Cortex of kidney (tissue), 1 donor: ENCODE measurements at places on chromosomes 6 and 20.

DNA sequence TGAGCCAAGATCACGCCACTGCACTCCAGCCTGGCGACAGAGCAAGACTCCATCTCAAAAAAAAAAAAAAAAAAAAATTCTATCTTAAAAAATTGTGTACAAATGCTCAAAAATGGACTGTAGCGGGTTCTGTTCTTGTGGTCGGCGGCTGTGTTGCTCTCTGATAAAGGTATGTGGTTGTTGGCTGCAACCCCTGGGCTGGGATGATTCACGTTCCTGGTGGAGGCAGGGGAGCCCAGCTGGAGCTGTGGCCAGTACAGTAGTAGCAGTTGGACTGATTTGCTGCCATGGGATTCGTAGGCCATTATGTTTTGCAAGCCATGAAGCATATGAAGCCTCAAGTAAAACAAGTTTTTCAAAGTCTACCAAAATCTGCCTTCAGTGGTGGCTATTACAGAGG, 22.3 kb downstream of the MDN1 start:
- no peak for DNase-seq

- no peak for DNase-seq
Measured at GRCh38 chr6:85436411-85436810, 13.5 kb upstream of the NT5E start.

DNA sequence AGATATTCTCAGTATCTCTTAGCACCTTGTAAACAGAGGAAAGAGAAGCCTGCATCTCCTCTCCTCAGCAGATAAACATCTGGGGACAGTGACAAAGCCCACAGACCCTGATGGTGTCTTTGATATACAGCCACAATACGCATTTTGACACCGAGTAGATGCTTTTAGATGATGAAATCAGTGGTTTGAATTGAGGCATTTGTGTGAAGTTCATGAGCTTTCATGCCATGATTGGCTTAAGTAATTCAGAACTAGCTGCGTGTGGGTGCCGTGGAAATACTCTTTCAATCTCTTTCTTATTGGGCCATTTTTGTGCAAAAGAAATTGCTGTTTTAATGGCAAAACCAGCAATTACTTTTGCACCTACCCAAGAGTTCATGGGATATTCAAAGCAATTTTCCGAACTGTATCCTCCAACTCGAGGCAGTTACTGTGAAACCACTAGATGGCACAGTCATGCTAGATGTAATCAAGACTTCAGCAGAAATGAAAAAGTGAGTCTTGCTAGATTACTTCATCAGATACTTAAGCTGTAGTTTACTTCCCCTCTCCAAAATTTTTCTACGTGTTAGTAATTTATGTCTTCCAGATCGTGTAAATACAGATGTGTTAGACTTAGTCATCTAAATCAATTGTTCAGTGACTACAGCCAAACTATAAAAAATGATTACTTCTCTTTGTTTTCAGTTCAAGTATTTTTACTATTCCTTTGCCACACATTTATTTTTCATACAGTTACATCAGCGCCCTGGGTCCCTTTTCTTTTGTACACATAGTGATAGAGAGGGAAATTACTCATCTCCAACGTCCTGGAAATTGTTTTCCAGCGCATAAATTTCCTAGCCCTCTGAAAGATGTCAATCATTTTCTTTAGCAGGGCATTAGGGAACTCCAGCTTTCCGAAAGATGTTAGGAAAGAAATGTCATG, 49.4 kb downstream of the IYD start:
- DNase-seq, result no peak

DNA sequence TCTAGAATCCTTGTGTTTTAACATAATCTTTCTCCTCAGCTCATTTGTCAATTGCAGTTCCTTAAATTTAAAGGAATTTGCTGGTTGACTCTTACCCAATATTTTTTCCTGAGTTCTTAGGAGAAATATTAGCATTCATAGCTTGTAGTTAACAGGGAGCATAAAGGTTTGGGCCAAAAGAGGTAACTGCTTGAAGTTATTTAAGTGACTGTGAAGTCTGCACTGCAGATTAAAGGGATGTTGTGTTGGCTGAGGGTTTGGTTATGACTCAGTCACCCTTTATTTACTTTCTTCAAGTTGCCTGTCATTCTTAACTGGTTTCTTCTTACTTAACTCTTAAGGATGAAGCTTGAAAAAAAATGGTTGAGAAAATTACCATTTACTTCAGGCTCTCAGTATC, 220.3 kb upstream of the LAMP5 start:
- DNase-seq, result no peak

GRCh38 chr6:144171406-144171805, 21.1 kb downstream of the STX11 start:
- DNase-seq, result no peak

GRCh38 chr20:60201198-60201835, 243.1 kb downstream of the CDH26 start:
- DNase-seq, result no peak

DNA sequence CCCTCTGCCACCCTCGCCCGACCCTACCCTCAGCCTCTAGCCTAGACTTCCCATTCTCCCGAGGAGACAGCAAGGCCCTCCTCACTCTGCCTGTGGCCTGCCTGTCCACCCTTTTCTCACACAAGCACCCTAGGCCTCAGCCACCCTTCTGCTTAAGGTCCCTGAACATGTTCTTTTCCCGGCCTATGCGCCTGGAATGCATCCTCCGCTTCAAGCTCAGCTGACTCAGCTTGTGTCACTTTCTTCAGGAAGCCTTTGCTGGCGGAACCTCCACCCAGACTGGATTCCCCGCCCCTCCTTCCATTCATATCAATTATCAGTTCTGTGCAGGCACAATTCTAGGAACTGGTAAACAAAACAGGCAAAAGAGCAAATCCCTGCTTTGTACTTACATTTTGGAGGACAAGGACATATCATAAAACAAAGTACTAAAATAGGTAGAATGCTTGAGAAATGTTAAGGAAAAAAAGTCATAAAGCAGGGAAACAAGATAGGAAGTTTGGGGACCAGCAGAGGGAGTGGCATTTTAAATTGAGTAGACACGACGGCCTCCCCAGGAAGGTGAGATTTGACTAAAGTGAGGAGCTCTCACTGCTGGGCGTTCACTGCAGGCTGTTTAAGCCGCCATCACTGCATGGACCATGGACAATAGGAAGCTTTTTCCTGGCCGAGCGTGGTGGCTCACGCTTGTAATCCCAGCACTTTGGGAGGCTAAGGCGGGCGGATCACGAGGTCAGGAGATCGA, 17.9 kb upstream of the SNHG17 start:
- DNase-seq, result no peak

GRCh38 chr6:161743509-161744178, 469.8 kb upstream of the AGPAT4 start:
- no peak for DNase-seq

GRCh38 chr6:43814865-43815264, 44.9 kb downstream of the VEGFA start:
- DNase-seq, result no peak

- DNase-seq, result no peak
Measured at GRCh38 chr6:87669051-87669450, 33.0 kb downstream of the AKIRIN2 start.

- no peak for DNase-seq
Measured at GRCh38 chr6:14001329-14002012, 76.7 kb downstream of the RNF182 start.

- no peak for DNase-seq
Measured at GRCh38 chr20:41174782-41175181, 37.4 kb downstream of the PLCG1 start.

- no peak for DNase-seq
Measured at GRCh38 chr6:132643547-132643946, 15.4 kb downstream of the TAAR1 start.

GRCh38 chr20:62858058-62858830, 3.4 kb downstream of the TCFL5 start:
- no peak for DNase-seq

DNA sequence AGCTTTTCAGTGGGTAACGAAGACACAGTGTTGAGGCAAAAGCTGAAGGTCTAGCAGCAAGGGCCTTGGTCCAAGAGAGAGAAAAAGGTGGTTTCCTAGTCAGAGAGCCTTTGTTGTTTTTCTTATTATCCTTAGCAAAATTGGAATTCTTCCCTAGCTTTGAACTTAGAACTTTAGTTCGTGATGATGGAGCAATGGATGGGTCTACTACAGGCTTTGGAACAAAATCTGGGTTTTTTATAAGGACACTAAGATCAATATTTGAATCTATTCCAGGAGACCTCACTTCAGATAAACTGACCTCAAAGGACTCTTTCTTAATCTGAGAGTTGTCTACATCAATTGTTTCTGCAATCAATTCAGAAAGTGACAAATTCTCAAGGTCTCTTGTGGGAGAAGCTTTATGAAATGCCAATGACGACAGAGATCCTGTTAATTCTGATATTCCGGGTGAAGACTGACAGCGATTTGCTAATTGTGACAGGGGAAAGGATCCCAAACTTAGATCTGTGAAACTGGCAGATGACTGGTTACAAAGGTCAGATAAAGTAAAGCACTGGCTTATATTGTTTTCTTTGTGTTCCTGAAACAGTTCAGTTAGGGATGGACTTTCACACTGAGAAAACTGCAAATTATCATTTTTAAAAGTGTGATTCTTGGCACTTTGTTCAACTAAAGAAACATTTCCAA, 17.7 kb downstream of the HBS1L start:
- DNase-seq, result no peak

DNA sequence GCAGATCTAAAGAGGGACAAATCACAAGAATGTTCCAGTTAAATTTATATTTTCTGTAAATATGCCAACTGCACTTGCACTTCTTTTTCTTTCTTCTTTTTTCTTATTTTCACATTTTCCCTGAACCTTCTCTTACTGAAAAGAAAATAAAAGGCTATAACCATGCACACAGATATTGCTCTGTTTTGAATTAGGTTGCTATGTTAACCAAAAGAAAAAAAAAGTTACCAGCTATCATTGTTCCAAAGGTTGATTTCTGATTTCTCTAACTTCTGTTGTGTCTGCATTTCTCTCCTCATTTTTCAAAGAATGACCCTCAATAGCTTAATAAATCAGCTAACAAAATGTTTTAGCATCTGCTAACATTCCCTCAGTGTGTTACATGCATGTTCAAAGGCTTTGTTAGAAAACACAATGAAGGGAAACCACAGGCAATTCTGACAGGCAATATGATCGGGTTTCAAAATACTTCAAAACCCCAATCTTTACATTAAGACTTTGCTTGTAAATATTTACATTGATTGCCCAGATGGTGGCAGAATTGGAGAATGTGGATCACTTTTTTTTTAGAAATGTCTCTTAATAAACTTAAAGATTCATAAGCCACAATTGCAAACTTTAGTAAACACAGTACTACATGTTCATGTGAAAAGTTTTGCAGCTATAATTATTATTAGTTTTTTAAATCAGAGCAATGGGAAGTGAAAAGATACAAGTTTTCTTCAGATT, 928.3 kb upstream of the FLRT3 start:
- no peak for DNase-seq

DNA sequence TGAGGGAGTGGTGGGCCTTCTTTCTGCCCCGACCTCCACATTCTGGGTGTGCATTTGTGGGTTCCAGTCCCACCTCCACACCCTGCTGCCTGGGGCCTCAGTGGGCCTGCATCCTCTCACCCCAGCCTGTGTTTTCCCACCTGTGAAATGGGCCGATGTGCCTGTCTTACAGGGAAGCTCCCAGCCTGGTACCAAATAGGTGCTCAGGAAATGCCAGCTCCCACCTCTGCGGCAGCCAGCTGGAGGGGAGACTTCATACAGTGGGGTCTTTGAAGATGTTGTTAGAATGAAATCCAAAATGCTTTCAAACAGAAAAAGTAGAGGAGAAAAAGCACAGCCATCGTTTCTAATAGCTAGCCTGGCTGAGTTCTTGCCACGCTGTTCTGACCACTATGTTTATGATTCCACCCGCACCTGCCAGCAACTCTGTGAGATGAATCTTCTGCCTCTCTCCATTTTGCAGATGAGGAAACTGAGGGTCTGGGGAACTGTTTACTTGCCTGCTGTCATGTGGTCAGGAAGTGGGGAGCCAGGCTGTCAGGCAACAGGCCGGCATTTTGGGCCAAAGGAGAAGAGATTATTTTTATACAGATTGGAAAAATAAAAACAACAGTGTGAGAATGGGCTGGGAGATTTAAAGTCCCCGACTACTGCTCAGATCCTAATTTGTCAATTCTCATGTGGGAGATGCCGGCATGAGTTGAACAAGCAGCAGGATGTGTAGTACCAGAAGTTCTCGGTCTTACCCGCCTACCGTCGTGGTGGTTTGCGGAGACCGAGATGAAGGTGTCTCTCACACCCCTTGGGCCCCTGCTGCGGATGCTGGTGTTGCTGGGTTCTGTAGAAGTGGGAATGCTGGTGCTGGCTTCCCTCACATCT, 4.6 kb downstream of the TMEM181 start:
- no peak for DNase-seq

- no peak for DNase-seq
Measured at GRCh38 chr20:40679184-40679583, 9.9 kb downstream of the MAFB start.

DNA sequence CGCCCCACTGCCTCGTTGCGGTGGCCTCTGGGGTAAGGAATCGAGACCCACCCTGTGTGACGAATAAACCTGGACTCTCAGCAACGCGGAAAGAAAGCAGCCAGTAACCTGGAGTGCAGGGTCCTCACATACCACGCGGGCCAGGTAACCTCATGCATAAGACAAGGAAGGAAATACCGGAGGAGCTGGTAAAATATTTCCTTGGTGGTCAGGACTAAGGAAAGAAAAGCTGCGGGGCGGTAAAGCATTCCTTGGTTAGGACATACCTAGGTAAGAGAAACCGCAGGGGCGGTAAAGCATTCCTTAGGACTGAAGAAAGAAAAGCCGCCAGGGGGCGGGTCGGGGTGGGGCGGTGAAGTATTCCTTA, 80.7 kb downstream of the SYTL3 start:
- no peak for DNase-seq

- no peak for DNase-seq
Measured at GRCh38 chr6:110474500-110474899, 1.9 kb downstream of the SLC22A16 start.

- no peak for DNase-seq
Measured at GRCh38 chr20:57934007-57934805, 224.4 kb upstream of the PMEPA1 start.

DNA sequence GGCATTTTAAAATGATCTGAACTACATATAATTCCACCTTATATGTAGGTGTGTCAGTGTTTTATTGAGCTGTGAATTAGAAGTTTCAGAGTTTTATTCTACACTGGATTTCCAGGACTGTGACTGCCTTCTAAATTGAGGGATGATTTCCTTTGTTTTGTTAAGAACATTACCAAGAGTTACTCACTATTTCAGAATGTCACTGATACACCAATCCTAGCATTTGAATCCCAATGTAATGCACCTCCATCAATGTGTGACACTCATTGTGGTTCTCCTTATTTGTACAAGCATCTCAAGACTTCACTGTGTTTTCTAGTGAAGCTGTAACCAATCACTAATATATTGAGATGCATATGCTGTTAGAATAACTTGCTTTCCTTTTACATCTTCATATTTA, 86.8 kb downstream of the PLCB1 start:
- DNase-seq, result no peak

- no peak for DNase-seq
Measured at GRCh38 chr6:52725535-52726192, 37.6 kb downstream of the GSTA2 start.
